ENCODE measurements at places on chromosomes 16 and 17.

- DNase-seq = peak; percentile 77
These were observed 592 bp downstream of the ALDOA start for GRCh38 chr16:30065943-30066760.

- DNase-seq = no peak
These were observed 216.4 kb upstream of the DYNLRB2 start for GRCh38 chr16:80324371-80324770.

DNA sequence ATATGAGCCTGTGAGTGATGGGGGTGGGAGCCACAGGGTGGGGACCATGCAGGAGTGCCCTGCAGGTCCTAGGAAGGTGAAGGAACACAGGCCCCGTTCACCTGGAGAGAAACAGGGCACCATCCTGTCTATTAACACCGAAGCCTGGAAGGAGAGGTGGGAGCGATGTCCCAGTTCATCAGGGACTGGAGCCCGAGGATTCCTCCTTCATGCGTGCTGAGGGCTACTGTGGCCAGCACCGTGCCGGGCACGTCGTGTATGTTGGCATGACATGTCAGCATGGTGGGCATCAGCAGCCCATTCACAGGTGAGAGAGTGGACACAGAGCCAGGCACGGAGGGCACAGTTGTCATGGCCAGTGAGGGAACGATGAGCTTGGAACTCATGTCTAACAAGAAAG lies 1.4 kb downstream of the WFIKKN2 start:
- DNase-seq = no peak

DNA sequence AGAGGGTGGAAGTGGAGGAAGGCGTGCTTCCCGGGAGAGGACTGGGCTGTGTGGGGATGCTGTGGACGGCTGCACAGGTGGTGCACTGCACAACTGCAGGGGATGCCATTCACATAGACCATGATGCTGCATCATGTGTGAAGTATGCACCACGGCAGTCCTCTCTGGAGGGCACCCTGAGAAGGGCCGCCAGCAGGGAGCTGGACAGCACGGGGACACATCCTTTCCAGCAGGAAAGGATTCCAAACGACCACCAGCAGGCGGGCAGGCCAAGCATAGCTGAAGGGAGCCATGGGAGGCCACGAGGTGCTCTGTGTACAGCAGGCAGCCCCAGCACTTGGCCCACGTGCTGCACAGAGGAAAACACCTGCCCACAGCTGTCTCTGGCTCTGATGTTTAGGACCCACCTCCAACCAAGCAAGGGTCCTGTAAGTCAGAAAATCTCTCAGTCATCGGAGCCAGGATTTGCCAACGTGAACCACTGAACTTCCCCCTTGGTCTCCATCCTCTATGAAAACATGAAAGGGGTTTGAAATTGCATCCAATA lies 10.1 kb downstream of the ACTG1 start:
- DNase-seq = no peak

DNA sequence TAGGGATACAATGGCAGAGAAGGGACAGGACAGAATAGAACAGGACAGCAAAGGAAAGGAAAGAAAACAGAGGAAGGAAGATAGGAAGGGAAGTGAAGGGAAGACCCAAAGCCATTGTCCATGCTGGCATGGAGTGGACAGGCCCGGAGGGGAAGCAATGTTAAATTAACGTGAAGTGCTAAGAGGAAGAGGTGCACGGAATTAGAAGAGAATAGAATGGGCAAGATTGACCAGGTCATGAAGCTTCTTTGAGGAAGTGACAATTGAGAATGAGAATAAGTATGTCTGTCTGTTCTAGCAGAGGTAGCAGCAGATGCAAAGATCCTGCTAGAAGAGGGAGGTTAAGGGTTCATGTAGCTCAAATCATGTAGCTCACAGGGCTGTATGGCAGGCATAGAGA lies 117.2 kb downstream of the MAF start:
- no peak for DNase-seq

GRCh38 chr17:41988418-41988817 lies 21.8 kb downstream of the CNP start:
- DNase-seq = no peak

GRCh38 chr16:67279296-67280089 lies at the start of gene PLEKHG4:
Gene PLEKHG4 (plus strand): TSS chr16:67279532. CDS start chr16:67280045, 513 bp downstream.
- DNase-seq = peak; percentile 59

DNA sequence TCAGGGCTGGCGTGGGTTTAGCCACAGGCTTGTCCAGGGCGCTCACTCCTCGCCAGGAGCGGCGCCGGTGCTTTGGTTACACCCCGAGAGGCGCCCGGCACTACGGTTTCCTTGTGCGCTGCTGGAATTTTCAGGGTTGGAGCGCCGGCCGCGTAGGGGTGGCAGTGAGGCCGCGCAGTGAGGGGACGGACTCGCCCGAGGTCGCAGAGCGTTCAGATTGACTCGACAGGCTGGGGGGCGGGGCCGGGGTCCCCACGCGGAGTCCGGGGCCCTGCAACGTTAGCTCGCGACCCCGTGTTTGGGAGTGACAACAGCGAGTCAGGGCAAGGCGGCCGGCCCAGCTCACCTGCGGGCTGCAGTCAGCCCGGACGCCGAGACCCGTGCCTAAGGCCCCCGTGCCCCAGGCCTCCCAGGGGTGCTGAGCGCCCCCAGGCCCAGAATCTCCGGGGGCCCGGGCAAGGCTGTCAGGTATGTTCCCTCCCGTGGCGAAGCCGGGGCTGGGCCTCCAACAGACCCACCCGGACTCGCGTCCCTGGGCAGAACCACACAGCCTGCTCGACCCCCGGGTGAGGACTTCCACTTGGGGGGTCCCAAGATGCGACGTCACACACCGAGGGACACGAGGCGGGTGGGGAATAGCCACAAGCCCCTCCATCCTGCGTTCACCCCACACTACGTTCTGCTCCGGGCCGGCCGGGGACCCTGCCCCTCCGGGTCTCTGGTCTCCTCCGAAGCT lies 1.3 kb upstream of the ACTG1 start:
- DNase-seq = peak; percentile 71

All from amniotic epithelial cell (primary cell).